Urinary bladder (tissue), 4 donors: ENCODE measurements at places on chromosomes 16 and 17.

GRCh38 chr17:43068570-43069367 lies 43.7 kb downstream of the RND2 start:
- DNase-seq = no peak

DNA sequence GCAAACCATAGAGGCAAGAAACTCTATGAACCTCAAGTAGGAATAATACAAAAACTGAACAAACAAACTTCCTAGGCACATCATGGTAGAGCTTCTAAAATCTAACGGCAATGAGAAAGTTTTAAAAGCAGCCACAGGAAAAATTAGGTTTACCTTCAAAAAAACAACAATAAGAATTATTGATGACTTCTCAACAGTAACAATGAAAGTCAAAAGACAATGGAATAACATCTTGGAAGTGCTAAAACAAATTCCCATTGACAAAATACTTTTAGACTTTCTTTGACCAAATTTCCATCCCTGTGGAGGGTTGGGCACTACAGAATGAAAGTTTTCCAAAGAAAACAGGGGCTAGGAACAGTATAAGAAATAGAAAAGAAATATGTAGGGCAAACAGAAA lies 222.9 kb upstream of the ERCC4 start:
- DNase-seq = no peak

DNA sequence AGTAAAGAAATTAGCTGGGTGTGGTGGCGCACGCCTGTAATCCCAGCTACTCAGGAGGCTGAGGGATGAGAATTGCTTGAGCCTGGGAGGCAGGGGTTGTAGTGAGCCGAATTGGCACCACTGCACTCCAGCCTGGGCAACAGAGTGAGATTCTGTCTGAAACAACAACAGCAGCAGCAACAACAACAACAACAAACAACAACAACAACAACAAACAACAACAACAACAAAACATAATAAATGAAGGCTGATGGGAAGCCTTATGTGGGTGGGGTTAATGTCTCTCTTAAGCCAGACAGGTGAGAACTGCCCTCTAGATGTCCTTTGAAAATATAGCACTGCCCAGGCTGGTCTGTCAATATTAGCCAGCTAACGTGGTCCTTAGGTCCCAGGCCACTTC lies 107.3 kb downstream of the MSI2 start:
- DNase-seq = no peak

DNA sequence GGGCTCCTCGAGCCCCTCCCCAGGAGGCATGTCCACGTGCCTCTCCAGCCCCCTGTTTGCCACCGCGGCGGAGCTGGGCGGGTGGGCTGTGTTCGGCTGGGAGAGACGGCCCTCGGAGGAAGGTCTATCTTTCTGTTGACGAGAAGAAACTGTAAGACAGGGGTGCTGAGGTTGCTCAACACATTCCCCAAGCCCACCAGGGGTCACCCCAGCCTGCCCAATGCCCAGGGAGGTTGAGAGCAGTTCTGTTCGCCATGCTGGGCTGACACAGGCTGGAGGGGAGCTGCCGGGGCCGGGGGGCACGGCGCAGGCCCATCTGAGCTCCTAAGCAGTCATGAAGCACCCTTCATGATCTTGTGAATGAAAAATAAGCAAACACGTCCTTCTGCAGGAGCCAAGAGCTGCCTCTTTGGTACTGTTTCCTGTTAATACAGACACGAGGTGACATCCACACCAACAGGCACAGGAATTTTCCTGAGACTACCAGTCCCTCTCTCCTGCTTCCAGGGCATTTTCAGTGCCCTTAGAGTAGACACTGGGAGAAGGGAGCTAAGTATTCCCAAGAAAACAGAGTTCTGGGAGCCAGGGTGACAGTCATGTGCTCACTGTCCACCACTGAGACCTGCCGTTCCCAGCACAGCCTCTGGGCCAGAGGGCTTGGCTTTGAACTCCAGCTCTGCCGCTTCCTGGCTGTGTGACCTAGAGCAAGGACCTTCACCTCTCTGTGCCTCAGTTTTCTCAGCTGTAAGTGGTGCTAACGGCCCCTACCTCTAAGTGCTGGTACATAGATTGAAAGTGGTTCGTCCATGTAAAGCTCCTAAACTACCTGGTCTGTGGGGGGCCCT lies 9.2 kb downstream of the UBALD2 start:
- no peak for DNase-seq

- no peak for DNase-seq
Measured at GRCh38 chr16:10083301-10083700, 98.9 kb downstream of the GRIN2A start.

GRCh38 chr16:24873028-24873427 lies 27.3 kb downstream of the SLC5A11 start:
- no peak for DNase-seq

DNA sequence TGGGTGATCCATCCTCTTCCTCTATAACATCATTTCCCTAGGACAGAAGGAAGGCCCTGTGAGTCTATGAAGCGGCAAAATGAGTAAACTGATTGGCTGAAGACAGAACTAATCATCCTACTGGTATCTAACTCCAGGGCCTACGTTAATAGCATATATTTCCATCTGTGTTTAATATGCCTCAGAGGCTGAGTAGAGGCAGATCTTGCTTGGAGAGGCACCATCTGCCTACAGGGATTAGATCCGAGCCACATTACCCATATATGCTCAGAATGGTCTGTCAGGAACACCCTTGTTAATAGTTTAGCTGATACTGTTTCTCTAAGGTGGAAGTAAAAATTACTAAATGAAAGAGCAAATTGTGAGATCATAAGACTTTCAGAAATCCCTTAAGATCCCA lies 13.2 kb upstream of the FOXJ1 start:
- DNase-seq = no peak

DNA sequence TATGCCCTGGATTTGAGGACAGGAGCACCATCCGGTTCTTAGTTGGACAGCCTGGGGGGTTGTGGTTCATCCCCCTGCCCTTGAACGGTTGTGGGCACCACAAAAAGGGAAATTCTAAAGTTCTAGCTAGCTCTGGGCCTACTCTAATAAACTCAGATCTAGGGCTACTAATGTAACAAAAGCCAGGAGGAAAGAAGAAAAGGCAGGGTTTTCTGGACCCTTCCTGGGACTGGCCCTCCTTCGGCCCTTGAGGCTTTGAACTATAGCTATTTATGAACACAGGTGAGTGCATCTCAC lies 15.1 kb downstream of the ETV4 start:
- DNase-seq = no peak

DNA sequence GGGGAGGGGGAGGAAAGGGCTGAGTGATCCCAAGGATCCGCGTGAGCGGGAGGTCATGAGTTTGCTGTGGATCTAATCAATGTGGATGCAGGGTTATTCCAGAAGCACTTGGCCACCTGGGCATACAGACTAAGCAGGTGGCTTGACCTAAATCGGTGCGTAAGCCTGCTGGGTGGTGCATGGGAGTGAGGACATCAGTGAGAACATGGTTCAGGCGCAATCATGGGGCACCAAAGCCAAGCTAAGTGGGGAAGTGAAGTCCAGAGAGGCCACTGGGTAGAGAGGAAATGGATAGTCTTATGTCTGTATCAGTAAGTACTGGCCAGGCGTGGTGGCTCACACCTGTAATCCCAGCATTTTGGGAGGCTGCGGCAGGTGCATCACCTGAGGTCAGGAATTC lies 18.9 kb upstream of the MFSD6L start:
- no peak for DNase-seq

GRCh38 chr16:53913099-53913870 lies 209.3 kb downstream of the FTO start:
- no peak for DNase-seq

- DNase-seq = peak; percentile 64
Measured at GRCh38 chr16:50585331-50585776, 37.2 kb downstream of the NKD1 start.

DNA sequence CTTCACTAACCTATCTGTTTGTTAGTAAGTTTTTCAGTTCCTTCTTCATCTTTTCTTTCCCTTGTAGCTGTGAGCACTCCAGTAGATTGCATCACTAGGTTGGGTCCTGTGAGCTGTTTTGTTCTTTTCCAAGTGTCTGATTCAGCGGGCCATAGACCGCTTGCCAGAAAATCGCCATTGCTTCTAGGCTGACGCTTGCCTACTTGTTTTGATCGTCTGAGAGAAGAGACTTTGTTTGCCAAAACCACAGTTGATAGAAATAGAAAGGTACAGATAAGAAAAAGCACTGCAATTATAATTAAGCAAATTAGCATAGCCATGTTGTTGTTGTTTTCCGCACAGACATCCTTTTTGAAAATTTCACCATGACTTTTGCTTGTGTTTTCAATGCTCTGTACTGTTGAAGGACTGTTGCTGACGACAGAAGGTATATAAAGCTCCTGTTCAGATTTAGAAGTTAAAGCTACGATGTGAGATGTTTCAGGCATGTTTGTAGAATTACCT lies 3.1 kb downstream of the EVI2A start:
- DNase-seq = no peak

DNA sequence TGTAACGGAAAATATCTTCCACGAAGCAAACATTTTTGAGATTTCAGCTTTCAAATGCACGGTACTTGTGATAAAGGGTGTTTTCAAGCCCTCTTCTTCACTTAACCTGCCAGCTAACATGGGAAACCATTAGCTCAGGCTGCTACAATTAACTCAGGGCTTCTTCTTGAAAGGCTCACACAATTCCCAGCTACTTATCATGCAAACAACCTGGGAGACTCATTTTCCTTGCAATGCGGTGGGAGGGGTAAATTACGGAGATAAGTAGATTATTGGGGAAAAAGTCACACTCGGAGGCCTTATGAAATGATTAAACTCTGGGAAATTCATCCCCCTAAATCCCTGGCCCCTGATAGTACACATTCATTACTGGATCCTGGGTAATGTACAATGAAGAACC lies 266.4 kb downstream of the STX8 start:
- no peak for DNase-seq

DNA sequence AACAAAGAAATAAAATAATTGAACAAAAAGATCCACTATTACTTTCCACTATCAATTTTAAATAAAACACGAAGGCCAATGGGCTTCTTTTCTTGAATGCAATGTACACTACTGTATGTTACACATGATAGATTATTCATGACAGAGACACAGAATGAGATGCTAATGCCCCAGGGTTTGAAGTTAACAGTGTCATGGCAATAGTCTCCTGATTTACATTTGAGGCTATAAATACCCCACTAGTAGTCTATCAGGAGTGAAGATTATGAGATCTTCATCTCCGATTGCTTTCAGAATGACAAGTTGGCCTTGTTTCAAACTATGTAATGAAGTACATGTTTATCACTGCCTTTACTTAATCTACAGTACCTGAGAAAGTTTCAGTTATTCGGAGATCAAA lies 84.4 kb downstream of the RPGRIP1L start:
- no peak for DNase-seq

- DNase-seq = no peak
Measured at GRCh38 chr17:17942846-17943245, 29.4 kb downstream of the TOM1L2 start.

DNA sequence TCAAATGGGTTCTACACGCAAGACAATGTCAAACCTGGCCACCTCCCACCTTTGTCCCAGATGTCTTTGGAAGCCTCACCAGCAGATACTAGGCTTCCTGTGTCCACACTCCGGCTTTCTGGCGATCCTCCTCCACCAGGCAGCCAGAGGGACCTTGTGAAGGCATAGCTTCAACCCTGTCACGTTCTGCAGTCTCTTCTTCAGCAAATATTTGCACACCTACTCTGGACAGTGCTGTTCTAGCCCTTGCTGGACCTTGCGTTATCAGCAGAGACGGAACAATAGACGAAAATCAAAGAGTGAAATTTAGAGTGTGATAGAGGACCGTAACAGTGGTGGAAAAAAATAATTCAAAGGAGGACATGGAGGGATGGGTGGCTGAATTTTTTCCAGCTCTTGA lies 38.5 kb upstream of the KIFC3 start:
- no peak for DNase-seq

GRCh38 chr16:80210787-80211186 lies 330.0 kb upstream of the DYNLRB2 start:
- DNase-seq = no peak

DNA sequence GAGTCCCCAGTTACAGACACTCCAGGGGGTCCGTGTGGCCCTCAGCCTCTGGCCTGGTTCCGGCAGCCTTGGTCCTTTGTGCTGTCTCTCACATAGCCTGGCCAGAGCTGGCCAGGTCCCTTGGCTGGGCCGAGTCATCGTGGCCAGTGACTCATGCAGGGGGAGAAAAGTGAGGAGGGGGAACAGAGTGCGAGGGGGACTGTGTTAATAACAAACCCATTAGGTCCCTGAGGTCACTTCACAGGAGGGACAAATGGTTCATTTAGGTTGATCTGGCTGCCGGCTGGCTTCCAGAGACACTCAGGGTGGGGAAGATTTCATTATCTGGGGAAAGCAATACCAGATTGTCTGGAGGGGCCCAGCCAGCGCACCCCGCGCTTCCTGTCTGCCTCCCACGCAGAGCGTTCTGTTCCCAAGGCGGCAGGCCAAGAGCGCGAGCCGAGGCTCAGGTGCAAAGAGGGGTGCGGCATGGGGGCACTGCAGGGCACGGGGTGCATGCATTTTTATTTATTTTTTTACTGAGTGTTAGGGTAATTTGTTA lies 223.1 kb downstream of the SEC14L1 start:
- no peak for DNase-seq

DNA sequence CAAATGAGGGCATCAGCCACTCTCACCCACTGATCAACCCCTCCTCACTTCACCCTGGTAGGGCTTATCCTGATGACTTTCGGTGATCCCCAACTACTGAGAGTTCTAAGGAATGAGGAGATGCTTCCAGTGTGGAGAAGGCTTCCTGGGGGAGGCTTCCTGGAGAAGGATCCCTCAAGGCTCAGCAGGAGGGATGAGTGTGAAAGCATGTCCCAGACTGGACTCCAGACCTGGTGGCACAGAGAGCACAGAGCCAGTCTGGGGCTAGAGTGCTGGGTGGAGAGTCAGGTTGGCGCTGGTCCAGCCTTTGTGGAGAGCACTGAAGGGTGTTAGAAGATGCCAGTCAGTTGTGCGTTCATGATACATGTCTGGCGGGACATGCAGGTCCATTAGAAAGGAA lies 53.7 kb downstream of the PLD6 start:
- DNase-seq = no peak

GRCh38 chr16:10752843-10753523 lies 9.3 kb downstream of the NUBP1 start:
- DNase-seq = no peak

GRCh38 chr16:75288596-75289120 lies 37.2 kb upstream of the BCAR1 start:
- DNase-seq = no peak

- no peak for DNase-seq
Measured at GRCh38 chr17:82063424-82064415, 1.9 kb downstream of the DUS1L start.
